ENCODE measurements at places on chromosomes 5 and 9.

- no peak for DNase-seq
These were observed 91.6 kb downstream of the FBXW11 start for GRCh38 chr5:171914726-171915338.

- no peak for DNase-seq
These were observed 33.4 kb upstream of the NCS1 start for GRCh38 chr9:130138791-130139190.

DNA sequence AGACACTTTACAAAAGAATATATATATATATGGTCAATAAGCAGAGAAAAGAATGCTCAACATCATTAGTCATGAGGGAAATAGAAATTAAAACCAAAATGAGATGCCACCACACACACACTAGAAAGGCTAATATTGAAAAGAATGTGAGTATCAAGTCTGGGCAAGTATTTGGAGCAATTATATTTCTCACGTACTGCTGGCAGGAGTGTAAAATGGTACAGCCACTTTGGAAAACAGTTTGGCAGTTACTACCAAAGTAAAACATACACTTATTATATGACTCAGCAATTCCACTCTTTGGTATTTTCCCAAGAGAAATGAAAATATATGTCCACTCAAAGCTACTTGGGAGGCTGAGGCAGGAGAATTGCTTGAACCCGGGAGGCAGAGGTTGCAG is 29.8 kb downstream of the NEUROG1 start:
- DNase-seq: no peak

GRCh38 chr9:137697832-137698231 is 79.0 kb downstream of the EHMT1 start:
- no peak for DNase-seq

DNA sequence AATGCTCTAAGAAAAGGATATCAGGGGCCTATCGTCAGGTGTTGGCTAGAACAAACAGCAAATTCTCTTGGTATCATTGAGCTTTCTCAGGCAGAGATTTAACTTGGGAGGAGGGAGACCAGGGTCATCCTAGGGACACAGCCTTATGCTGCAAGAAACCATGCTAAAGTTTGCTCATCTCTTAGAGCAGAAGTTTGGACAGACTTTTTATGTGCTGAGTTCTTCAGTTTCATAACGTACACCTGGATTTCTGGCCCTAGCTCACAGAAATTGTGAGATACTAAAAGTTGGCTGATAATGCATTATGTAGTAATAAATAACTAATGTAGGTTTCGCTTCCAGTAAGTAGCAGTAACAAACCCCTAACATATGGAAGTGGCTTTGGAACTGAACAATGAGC is 1359.8 kb upstream of the CDH9 start:
- DNase-seq: no peak

DNA sequence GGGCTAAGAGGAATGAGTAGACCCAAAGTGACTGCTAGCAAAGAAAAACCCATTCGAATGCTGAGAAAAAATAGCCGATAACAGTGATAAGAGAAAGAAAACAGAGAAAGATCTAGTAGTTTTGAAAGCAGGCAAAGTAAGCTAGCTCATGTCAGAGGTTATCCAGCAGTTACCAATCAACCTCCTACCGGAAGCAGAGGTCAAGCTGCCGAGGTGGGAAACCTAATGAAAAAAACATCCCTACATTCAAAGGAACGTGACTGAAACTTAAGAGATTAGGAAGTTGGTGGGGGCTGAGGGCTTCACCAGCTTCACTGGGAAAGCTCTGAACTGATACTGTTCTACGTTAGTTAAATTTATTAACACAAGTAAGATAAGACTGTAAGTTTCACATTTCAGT is 32.6 kb downstream of the SSBP2 start:
- peak; percentile 1 for DNase-seq

All from NT2/D1 (cell line).